ENCODE measurements at places on chromosomes 11 and 22.

GRCh38 chr11:75100314-75100713 is 3.6 kb upstream of the OR2AT4 start:
- no peak for DNase-seq

- no peak for DNase-seq
Measured at GRCh38 chr11:22582151-22582410, 43.5 kb downstream of the FANCF start.

DNA sequence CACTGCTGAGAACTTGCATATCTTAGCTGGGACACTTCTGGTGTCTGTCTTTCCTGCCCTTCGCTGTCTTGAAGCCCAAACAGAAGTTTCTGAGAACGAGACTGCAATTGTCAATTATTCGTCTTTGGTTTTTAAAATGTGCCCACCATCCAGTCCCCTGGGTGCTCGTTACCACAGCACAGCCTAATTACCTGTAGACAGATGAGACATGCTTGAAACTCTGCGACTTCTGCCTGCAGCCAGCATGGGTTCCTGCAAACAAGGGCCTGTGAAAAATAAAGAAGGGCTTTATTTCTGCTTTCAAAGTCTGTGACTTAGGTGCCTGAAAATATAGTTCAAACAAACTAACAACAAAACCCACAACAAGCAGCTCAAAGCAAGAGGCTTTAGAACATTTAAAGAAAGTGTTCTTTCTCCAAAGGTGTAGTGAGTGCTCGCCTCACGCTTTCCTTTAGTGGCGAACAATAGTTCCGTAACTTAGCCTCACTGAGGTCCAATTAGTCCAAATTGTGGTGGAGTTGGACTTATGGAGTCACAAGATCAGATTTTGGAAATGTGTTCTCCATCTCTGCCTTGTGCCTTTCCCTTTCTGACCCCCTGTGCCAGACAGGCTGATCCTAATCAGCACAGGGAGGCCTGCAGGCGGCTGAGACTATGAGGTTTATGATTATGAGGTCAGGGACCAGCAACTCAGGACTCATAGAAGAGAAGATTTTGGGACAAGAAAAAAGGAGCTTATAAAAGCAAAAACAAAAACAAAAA is 20.4 kb upstream of the GRAMD1B start:
- DNase-seq, result no peak

GRCh38 chr11:73958521-73959141 is 7.8 kb downstream of the DNAJB13 start:
- DNase-seq, result no peak

DNA sequence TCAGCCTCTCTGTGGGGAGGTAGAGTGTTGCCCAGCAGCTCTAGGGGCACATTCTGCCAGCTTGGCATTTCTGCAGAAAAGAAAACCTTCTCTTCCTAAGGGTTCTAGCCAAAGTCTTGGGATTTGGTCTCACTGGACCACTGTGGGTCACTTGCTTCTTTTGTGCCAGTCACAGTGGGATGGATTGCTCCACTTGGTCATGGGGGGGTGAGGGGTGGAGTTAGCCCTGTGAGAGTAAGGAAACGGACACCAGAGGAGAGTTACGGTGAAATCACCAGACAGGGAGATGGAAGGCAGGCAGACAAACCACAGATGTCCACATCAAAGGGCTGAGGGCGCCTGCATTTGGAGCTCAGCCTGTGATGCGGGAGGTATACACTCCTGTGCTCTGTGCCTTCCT is 10.8 kb downstream of the SGSM1 start:
- no peak for DNase-seq

DNA sequence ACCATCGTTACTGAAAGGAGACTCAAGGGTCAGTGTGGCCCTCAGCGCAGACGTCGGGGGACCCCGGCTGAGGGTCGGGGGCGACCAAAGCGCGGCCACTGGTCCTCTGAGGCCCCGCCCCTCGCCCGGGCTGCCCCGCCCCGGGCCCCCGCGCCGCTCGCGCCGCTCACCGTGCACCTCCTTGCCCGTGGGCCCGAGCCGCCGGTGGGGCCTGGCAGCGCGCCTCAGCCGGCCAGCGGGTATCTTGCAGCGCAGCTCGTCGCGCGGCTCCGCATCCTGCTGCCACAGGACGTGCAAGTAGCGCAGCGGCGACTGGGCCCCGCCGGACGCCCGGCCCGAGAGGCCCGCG is 419 bp downstream of the ANKRD54 start:
- peak; percentile 26 for DNase-seq

DNA sequence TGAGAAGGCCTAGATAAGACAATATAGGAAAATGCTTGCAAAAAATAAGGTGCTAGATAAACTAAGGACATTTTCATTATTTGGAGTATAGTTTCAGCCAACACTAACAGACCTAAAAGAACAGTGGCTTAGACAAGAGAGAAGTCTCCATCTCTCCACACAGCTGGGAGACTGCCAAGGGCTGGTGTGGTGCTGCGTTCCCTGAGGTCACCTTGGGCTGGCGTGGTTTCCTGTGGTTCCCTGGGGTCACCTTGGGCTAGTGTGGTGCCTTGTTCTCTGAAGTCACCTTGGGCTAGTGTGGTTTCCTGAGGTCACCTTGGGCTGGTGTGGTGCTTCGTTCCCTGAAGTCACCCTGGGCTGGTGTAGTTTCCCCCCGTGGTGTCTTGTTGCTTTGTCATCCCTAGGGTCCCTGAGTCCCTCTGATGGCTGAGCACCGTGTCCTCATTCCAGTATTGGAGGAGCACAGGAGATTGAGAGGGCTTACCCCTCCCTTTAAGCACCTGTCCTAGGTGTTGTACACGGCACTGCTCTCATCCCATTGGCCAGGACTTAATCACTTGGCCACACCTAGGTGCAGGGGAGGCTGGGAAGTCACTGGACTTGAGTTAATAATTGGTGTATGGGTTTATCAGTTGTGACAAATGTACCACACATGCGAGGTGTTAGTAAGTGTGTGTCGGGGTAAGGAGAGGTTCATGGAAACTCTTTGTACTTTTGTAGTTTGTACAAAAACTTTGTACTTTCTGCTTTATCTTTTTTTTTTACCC is 14.9 kb downstream of the SAMM50 start:
- DNase-seq, result no peak

DNA sequence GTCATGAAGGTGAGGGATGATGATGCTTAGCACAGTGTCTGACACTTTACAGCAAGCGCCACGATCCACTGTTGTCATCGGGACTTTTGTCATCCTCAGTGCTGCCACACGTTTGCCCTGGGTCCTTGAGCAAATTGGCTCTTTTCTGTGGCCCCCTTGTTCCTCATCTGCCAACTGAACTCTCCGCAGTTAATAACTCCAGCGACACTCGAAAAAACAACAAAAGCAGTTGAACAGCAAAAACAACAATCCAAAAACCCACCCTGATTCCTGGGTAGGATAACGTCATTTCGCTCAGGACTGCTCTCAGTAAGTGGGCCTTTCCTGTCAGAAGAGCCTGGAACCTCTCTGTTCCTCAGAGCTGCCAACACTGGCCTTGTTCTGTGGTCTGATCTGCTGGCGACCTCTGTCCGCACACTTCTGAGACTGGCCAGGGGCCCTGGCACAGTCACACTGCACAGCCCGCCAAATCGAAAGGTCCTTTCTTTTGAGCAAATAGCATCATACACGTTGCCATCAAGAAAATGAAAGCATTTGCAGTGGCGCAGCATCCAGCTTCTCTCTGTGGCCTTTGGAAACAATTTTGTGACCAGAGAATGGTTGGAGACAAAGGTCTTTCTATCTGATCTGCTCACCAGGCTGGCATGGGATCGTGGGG is 79.9 kb upstream of the SYT13 start:
- no peak for DNase-seq

DNA sequence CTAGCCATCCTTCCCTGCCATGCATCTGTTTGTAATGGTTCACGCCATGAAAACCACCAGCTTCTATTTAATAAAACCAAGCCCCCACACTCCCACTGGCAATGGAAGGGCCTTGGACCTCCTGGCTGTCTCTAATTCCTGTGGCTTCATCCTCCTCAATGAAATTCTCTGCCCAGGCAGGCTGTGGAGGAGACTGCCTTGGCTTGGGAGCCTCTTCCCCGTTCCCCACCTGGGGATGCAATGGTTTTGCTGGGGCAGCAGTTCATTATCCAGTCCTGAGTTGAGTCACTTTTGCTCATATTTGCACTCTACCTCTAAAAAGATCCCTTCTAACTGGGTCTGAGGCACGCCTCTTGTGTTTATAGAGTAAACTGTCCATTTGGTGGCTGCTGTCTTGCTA is 515.8 kb downstream of the NTM start:
- DNase-seq, result no peak

DNA sequence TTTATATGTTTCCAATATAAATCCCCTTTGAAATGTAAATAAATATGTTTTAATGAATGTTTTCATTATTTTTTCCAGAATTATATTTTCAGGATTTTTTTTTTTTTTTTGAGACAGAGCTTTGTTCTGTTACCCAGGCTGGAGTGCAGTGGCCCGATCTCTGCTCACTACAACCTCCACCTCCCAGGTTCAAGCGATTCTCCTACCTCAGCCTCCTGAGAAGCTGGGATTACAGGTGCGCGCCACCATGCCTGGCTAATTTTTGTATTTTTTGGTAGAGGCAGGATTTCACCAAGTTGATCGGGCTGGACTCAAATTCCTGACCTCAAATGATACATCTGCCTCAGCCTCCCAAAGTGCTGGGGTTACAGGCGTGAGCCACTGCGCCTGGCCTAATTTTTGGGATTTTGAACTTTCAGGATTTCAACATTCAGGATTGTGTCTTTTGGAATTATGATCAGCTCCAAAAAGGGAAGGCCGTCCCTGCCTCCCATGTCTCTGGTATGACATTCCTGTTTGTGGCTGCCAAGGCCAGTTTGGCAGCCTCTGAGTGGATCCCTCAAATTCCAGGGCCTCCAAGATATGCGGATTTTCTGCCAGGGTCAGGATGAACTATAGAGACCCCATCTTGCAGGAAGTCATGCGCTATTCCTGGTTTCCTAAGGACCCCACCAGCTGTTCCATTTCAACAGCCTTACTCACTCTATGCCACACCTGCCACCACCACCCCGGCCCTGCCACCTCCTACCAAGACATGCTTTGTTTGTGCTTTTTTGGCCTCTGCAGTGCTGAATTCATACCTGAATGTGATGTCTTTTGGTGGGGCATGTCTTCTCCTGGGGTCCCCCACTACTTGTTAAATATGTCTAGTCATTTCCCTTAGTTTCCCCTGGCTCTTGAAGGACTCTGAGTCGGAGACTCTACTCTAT is 21.9 kb upstream of the TMPRSS4 start:
- no peak for DNase-seq

DNA sequence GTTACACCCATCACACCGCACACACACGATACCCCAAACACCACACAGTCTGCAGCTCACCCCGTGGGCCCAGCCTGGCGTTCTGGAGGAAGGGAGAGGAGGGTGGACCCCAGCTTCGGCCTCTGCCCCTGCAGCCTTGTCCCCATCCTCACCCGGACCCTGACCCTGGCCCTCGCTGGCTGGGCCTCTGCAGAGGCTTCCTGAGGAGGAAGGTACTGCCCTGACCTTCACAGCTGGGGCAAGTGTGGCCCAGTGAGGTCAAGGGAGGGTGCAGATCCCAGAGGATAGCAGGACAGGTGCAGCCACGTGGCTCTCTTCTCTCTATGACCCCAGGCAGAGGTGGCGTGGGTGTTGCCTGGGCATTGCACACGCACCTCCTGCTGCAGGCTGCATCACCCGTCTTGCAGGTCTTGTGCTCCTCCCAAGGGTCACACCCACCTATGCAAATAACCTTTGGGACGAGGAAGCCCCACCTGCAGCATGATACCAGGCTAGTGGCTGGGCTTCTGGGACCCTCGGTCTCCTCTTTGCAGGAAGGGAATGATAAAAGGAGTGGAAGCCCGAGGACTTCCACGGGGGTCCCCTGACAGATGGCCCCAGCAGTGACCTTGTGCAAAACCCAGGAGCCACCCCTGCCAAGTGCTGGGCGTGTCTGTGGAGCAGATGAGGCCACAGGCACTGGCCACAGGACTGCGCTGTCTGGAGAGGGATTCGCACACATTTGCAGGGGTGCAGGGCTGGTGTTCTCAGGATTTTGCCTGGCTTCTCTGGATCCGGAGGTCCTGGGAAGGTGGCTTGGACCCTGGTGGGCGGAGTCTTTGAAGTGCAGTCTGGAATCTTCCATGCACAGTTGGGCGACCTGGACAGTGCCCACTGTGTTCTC is 1241.5 kb downstream of the BRD1 start:
- DNase-seq, result no peak

- no peak for DNase-seq
Measured at GRCh38 chr11:129489249-129489648, 113.6 kb downstream of the BARX2 start.

DNA sequence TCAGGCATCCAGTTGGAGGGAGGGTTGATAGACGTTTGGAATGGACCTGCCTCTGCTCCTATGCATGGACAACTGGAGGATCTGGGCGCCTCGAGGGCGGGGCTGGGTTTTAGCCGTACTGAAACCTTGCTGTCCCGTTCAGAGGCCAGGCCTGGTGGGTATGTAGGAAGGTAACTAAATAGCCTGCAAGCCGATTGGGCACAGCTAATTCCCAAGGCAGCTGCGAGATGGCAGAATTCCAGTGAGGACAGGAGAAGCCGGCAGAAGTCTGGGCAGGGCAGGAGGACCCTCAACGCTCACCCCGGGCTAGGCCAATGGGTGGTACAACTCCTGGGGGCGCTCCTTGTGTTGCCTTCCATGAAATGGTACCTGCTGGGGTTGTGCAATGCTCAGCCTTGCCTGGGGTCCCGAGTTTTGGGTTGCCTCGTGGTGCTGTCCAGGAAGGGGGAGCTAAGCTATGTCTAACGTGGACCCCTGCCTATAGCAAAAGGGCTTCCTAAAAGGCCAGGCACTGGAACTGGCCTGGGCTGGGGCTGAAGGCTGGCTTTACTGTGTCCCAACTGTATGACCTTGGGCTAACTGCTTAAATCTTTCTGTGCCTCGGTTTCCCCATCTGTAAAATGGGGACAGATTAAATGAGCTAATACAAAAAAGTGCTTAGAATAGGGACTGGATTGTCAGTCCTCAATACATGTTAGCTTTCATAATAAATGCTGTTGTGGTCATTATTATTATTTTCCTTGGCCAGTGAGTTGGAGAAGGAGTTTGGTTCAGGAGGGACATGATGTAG is 30.1 kb upstream of the CD82 start:
- DNase-seq, result no peak

DNA sequence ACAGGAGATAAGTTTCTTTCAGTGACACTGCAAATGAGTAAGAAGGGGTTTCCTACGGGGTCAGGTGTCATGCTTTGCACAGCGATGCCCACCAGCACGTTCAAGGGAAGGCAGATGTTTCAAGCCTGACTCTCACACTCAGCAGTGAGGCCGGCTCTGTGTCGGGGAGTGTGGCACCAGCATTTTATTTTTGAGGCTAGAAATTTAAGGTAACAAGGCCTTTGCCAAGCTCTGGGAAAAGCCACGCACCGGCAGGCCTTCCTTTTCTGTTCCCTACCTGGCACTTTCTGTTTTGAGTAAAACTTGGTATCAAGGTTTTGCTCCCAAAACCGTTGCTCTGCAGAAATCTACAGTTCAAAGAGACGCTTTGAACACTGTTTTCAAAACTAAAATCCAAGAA is 38.0 kb downstream of the TOLLIP start:
- DNase-seq, result no peak

GRCh38 chr11:85029964-85030363 is 597.2 kb downstream of the DLG2 start:
- DNase-seq, result no peak

GRCh38 chr11:71502871-71503435 is 24.1 kb upstream of the KRTAP5-7 start:
- DNase-seq, result no peak

GRCh38 chr11:130467116-130467900 is 18.9 kb downstream of the ADAMTS15 start:
- DNase-seq, result no peak
